Transverse colon (tissue), 4 donors: ENCODE measurements at places on chromosomes 5 and 9. TPM values are rescaled to one million over a fixed set of nuclear protein-coding genes. Genes with fewer than 3 reads are reported as not detected.

- no peaks in the 10 kb centered on the region for H3K36me3 ChIP-seq
- no peaks in the 10 kb centered on the region for H3K27me3 ChIP-seq
- H3K4me1 ChIP-seq = no peaks in the 10 kb centered on the region
- no peak for DNase-seq
- H3K4me3 ChIP-seq = no peak overlapping the region
Measured at GRCh38 chr5:173383711-173384110, 55.5 kb upstream of the STC2 start.

DNA sequence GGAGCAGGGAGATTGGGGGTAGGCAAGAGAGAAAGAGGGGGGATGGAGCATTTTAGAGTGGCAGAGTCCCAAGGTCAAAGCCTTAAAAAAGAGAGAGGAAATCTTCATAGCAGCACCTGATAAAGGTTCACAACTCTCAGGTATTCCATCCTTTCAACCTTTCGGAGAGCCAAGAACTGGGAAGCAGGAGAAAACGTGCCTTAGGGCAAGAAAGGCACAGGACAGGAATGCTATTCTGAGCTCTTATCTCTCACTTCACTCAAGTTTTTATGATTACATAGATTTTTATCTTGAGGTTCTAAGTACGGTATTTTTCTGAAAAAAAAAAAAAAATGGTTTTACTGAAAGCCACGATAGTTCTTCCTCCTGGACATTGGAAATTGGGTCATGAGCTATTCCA is 34.5 kb upstream of the SMAD5 start:
- no peaks in the 10 kb centered on the region for H3K27me3 ChIP-seq
- no peak overlapping the region for H3K27ac ChIP-seq
- H3K4me3 ChIP-seq = no peak overlapping the region
- DNase-seq = no peak
- H3K4me1 ChIP-seq = peaks cover 19% of the 10 kb centered on the region
- no peaks in the 10 kb centered on the region for H3K36me3 ChIP-seq

Gene KLF4
- total RNA-seq = 332 TPM

Gene C8G
- 4.3 TPM for total RNA-seq

GRCh38 chr9:131720330-131720729 is 19.5 kb downstream of the RAPGEF1 start:
- H3K27ac ChIP-seq = peak overlapping the region; percentile 63
- no peaks in the 10 kb centered on the region for H3K27me3 ChIP-seq
- no peaks in the 10 kb centered on the region for H3K36me3 ChIP-seq
- H3K4me3 ChIP-seq = no peak overlapping the region
- DNase-seq = peak; percentile 66
- H3K4me1 ChIP-seq = peaks cover 39% of the 10 kb centered on the region

DNA sequence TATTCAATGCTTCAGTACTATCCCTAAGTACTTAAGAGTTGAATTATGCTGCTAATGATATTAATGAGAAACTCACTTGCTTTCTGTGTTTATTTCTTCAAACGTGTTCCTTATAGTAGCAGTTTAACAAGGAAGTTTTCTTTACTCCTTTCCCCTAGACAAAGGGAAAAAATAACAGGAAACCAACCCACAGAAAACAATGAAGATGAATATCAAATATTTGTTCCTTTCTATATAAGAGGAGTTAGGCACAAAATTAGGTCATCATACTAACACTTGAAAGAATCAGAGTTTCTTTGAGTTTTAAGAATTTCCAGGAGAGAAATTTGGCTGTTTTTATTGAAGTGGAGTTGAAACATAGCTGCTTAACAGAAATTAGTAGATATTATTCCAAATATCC is 15.4 kb upstream of the OCLN start:
- no peaks in the 10 kb centered on the region for H3K4me1 ChIP-seq
- H3K4me3 ChIP-seq = no peak overlapping the region
- no peaks in the 10 kb centered on the region for H3K27me3 ChIP-seq
- no peak overlapping the region for H3K27ac ChIP-seq
- H3K36me3 ChIP-seq = no peaks in the 10 kb centered on the region

Gene ALDH1A1
- 566 TPM for total RNA-seq

Gene SLIT3
- total RNA-seq = 60.5 TPM

DNA sequence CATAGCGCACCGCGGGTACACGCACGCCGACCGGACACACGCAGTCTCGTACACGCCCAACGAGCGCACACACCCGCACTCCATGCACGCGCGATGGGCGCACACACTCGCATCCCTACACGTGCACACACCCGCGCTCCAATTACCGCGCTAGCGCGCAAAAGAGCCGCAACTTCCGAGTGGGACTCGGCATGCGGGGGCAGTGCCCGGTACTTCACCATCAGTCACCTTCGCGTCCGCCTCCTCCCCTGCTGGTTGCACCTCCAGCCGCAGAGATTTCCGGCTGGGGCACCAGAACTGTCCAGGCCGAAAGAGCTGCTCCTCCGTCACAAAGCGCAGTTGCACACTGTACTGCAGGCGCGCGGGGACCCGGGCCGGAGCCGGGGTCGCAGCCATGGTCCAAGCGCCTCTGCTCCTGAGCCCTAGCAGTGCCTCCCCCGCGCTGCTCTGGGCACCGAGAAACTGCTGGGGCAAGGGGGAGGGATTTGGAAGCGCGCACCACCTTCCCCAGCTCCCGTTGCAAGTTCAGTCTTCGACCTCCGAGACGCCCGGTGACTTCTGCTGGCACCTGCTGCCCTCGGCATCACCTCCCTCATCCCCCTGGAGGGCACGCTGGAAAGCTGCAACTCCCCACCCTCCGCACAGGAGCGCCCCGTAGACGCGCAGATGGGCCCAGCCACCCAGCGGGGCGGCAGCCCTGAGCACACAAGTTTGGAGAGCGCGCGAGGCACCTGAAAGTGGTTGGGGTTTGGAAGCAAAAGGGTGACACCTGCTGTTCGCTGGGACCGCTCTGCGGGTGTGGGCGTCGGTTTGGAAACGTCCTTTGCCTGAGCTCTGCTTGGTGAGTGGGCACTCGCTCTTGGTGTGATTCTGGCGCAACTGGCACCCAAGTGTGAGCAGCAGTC is 337.4 kb upstream of the PUM3 start:
- no peaks in the 10 kb centered on the region for H3K4me1 ChIP-seq
- H3K4me3 ChIP-seq = no peak overlapping the region
- H3K36me3 ChIP-seq = no peaks in the 10 kb centered on the region
- H3K27ac ChIP-seq = no peak overlapping the region
- peak; percentile 54 for DNase-seq

Gene BRD8
- total RNA-seq = 46.8 TPM

- H3K27ac ChIP-seq = no peak overlapping the region
- DNase-seq = no peak
- H3K4me1 ChIP-seq = peaks cover under 1% of the 10 kb centered on the region
- no peak overlapping the region for H3K4me3 ChIP-seq
- no peaks in the 10 kb centered on the region for H3K27me3 ChIP-seq
Measured at GRCh38 chr9:22050924-22051323, 41.8 kb upstream of the CDKN2B start.

Gene GPR21
- not detected for total RNA-seq

DNA sequence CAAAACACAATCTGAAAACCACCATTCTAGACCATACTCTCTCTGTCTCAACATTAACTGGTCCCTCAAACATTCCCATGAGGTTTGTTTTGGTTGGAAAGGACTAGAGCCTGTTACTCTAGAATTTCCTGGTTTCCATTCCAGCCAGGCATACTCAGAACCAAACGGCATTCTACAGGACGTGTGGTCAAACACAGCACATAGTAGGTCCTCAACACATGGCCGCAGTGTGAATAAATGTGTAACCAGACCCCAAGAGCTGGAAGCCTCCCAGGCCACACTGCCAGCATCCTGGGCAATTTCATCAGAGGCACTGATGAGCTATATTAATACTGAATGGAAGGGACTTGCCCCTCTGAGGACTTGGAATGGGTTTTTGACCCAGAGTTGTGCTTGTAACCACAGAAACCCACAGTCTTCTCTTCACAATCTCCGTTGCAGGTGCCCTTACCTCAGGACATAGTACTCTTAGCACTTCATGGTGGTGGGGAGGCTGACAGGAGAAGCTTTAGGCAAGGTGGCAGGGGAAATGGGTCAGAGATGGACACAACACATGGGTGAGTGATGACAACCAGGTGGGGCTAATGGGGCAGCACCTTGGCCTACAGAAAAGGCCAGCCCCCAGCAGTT is 66.0 kb downstream of the ZNF366 start:
- H3K4me1 ChIP-seq = no peaks in the 10 kb centered on the region
- H3K36me3 ChIP-seq = no peaks in the 10 kb centered on the region
- no peak overlapping the region for H3K4me3 ChIP-seq
- H3K27ac ChIP-seq = peak overlapping the region; percentile 15
- no peaks in the 10 kb centered on the region for H3K27me3 ChIP-seq

- DNase-seq = no peak
- no peaks in the 10 kb centered on the region for H3K27me3 ChIP-seq
- no peak overlapping the region for H3K4me3 ChIP-seq
- no peaks in the 10 kb centered on the region for H3K4me1 ChIP-seq
- H3K36me3 ChIP-seq = no peaks in the 10 kb centered on the region
- H3K27ac ChIP-seq = no peak overlapping the region
Measured at GRCh38 chr9:118183576-118183975, 479.4 kb downstream of the TLR4 start.

DNA sequence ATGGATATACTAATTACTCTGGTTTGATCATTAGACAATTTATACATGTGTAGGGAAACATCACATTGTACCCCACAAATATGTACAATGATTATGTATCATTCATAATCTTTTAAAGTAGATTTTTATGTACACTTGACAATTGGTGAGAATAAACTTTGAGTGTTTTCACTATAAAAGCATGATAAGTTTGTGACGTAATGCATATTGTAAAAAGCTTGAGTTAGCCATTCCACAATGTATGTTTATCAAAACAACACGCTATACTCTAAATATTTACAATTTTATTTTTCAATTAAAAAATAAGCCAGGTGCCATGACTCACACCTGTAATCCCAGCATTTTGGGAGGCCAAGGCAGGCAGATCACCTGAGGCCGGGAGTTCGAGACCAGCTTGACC is 360.1 kb upstream of the ITGA1 start:
- H3K4me1 ChIP-seq = no peaks in the 10 kb centered on the region
- no peak overlapping the region for H3K4me3 ChIP-seq
- no peaks in the 10 kb centered on the region for H3K36me3 ChIP-seq
- no peaks in the 10 kb centered on the region for H3K27me3 ChIP-seq
- no peak for DNase-seq

DNA sequence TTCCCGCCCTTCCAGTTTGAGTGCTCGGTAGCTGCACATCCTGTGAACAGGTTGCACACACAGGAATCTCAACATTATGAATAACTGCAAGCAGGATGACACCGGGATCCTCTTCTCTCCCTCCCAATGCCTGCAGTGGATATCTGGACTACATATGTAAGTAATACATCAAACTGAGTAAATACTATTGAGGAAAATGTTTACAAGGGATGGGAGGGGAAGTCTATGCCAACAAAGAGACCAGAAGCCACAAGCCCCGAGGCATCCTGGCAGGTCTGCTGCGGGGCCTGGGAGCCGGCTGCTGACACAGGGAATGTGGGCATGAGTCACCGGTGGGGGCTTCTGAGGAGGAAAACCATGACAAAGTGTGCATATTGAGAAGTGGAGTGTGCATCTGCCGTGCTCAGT is 8.6 kb upstream of the ANKRD33B start:
- H3K27ac ChIP-seq = no peak overlapping the region
- no peak for DNase-seq
- H3K4me1 ChIP-seq = no peaks in the 10 kb centered on the region
- H3K36me3 ChIP-seq = no peaks in the 10 kb centered on the region
- peaks cover 7% of the 10 kb centered on the region for H3K27me3 ChIP-seq

DNA sequence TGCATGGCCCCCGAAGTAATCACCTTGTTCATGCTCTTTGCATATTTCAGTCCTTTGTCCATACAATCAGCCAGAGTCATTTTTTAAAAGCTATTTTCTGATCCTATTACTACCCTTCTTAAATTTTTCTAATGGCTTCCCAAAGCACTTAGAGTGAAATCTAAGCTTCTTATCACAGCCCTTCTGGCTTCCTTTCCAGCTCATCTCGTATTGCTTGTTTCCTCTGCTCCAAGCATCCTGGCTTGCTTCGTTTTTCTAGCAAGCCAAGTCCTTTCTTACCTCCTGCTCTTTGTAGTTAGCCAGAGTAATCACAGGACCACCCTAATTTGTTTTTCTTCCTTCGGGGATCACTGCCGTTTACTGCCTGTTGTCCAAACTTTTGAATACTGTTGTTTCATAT is 453.3 kb downstream of the KIF4B start:
- H3K27me3 ChIP-seq = no peaks in the 10 kb centered on the region
- no peak for DNase-seq
- no peaks in the 10 kb centered on the region for H3K36me3 ChIP-seq

- no peak for DNase-seq
- H3K4me3 ChIP-seq = no peak overlapping the region
- H3K27me3 ChIP-seq = no peaks in the 10 kb centered on the region
- H3K4me1 ChIP-seq = no peaks in the 10 kb centered on the region
- H3K27ac ChIP-seq = no peak overlapping the region
Measured at GRCh38 chr5:129073111-129073510, 21.4 kb upstream of the ISOC1 start.

DNA sequence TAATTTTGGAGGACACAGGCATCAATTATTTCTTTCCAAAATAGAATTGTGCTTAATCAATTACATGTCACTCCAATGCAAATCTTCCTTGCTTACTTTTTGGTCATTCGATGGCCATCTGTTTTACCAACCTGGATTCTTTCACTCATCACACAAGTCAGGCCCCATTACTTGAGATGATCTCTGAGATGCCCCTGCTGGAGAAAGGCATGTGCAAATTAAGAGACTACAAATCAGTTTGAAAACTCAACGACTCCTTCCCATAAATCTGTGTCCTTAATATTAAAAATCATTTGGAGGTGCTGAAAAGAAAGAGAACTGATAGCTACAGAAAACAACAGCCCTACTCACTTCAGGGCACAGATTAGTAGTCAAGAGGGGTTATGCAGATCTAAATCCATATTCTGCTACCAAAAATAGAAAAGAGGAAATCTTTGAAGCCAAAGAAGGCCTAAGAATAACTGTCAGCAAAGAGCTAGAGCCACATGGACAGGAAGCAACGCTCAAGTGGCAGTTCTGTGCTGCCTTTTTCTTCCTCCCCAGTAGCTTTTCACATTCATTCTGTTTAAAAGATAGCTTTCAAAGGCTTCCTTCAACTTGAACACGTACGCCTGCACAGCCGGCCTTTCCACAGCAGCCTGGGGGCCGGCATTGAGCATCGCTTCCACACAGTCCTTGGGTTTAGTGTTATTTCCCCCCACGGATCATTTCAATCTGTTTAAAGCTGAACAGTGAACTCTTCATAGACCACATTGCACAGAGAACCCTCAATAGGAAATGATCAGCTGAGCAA is 79.3 kb upstream of the MAP3K1 start:
- H3K27ac ChIP-seq = no peak overlapping the region
- no peaks in the 10 kb centered on the region for H3K36me3 ChIP-seq
- no peaks in the 10 kb centered on the region for H3K27me3 ChIP-seq
- H3K4me3 ChIP-seq = no peak overlapping the region
